ENCODE measurements at places on chromosomes 11 and 22.

DNA sequence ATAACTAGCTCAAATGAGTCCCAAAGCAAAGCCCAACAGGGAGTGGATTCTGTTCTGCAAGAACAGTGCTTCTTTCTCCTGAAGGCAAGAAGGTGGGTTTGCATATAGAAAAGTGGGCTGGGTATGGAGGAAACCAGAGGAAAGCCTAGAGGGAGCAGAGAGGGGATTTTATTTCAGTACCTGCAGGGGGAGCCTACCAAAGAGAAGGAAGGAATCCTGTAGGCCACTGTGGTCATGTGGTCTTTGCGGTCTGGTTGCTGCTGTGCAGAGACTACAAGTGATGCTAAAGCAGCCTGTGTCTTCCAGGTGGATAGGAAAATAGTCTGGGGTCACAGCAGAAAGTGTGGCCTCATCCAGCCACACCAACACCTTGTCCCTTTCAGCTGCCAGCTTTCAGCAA is 33.2 kb upstream of the ZBTB16 start:
- ATAC-seq: no peak

DNA sequence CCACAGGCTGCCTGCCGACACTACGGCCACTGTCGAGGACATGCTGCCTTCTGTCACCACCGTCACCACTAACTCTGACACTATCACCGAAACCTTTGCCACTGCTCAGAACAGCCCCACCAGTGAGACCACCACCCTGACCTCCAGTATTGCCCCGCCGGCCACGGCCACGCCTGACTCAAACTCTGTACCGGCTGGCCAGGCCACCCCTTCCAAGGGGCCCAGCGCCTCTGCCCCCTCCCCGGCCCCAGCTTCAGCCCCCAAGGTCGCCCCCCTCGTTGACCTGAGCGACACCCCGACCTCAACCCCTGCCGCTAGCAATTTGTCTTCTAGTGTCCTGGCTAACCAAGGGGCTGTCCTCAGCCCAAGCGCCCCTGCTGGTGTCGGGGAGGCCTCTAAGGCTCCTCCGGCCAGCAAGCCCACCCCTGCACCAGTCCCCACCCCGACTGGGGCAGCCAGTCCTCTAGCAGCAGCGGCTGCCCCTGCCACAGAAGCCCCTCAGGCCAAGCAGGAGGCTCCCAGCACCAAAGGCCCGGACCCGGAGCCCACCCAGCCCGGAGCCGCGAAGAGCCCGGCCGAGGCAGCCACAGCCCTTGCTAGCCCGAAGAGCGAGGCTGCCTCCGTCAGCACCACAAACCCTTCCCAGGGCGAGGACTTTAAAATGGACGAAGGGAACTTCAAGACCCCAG is 41.3 kb upstream of the TTC12 start:
- no peak for ATAC-seq

DNA sequence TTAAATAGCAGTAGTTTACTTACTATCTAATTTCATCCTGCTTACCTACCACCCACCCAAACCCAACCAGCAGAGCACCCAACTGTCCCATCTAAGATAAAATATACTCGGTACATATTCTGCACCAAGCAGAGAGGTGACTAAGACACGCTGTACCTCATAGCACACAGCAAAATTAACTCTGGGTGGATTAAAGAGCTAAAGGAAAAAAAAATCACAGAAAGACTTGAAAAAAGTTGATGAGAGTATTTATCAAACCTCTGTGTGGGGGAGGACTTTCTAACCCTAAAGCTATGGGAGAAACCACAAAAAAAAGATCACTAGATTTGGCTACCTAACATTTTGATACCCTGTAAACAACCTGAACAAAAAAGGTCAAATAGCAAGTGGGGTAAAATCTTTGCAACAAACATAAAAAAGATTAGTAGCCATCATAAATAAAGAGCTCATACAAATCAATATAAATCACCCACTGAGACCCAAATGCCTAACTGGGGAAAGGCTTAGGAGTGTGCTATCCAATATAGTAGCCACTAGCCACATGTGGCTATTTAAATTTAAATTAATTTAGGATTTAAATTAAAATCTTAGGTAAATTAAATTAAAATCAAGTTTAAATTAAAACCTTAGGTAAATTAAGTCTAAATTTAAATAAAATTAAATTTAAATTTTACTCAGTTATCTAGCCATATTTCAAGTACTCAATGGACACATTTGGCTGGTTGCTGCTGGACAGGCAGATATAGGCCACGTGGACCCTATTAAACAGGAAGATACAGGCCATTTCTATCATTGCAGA is 25.6 kb upstream of the CD5 start:
- no peak for ATAC-seq

GRCh38 chr11:86152006-86152862 is 83.3 kb upstream of the PICALM start:
- no peak for ATAC-seq

- ATAC-seq: no peak
Observed at GRCh38 chr11:113685654-113686359, 20.3 kb downstream of the TMPRSS5 start.
